ENCODE measurements at places on chromosomes 13 and 19. TPM values are rescaled to one million over a fixed set of nuclear protein-coding genes. Genes with fewer than 3 reads are reported as not detected.

OR7C1 gene
- not detected for total RNA-seq

ZNF628 gene
- 9.7 TPM for total RNA-seq

FCHO1 gene
- 2.6 TPM for total RNA-seq

ZNF541 gene
- 0.87 TPM for total RNA-seq

PGLYRP1 gene
- 1.6 TPM for total RNA-seq

All from mesenteric fat pad (tissue), 1 donor.